ENCODE measurements at places on chromosomes 4 and X.

DNA sequence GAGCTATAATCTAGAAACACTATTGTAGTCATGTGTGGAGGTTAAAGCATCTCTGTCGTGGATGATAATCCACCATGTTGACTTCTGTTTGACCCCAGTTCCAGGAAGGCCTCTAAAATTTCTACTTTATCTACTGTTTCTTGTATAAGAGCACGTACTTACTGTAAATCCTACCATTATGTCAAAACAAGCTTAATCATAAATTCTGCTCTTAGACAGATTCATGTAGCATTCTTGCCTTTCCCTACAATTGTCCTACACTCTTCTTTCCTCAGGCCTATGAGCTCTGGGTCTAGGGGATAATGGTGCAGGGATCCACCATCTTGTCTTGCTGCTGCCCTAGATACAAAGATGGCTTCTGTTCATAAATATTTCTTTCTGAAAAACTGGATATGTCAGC, 2594.3 kb downstream of the ARAP2 start:
- no peak for DNase-seq

GRCh38 chr4:172982151-172982590, 186.4 kb upstream of the GALNT7 start:
- no peak for DNase-seq

- DNase-seq: no peak
Observed at GRCh38 chrX:71282514-71283402, 677 bp upstream of the NONO start.

- no peak for DNase-seq
Observed at GRCh38 chrX:362351-362750, 24.4 kb downstream of the PPP2R3B start.

GRCh38 chr4:184806229-184806550, 19.6 kb downstream of the ACSL1 start:
- DNase-seq: no peak
